Activated CD4-positive, alpha-beta T cell treated with anti-CD3 and anti-CD28 coated beads, Interleukin-2, Interleukin-4, amounts not matched to agents 100 ng/mL and 50 ng/mL, durations not matched to agents 16 hours and 8 hours (primary cell): ENCODE measurements at places on chromosomes 7 and 10.
A peak's percentile ranks its signal among the peaks of the same experiment; 100 is the strongest.

- no peak for DNase-seq
Observed at GRCh38 chr10:106360870-106361269, 803.6 kb downstream of the SORCS1 start.

GRCh38 chr7:67451306-67451705 is 454.7 kb downstream of the TYW1 start:
- no peak for DNase-seq

- no peak for DNase-seq
Observed at GRCh38 chr10:17383801-17384555, 70.4 kb downstream of the ST8SIA6 start.

DNA sequence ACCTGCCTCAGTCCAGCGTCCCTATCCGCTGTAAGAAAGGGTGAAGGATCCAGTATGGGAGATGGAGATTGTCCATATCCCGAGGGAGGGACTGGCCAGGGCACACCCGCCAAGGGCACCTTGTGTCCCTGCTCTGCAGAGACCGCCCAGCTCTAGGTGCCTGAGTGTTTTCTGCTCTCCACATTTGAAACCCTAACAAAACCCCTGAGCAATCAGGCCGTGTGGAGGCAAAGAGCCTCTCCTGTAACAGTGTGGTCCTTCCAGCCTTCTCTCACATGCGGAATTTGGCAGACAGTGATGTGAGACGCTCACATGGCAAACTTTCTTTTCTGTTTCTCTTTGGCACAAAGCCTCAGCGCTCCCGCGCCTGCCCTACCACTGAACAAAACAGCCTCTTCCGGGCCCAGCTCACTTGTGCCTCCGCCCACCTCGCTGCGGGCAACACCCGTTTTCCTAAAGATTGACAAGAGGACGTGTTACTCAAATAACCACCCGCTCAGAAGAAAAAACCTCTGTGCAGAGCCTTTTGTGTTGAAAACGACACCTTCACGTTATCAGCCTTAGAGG is 514.8 kb downstream of the DNAJB6 start:
- peak; percentile 71 for DNase-seq

DNA sequence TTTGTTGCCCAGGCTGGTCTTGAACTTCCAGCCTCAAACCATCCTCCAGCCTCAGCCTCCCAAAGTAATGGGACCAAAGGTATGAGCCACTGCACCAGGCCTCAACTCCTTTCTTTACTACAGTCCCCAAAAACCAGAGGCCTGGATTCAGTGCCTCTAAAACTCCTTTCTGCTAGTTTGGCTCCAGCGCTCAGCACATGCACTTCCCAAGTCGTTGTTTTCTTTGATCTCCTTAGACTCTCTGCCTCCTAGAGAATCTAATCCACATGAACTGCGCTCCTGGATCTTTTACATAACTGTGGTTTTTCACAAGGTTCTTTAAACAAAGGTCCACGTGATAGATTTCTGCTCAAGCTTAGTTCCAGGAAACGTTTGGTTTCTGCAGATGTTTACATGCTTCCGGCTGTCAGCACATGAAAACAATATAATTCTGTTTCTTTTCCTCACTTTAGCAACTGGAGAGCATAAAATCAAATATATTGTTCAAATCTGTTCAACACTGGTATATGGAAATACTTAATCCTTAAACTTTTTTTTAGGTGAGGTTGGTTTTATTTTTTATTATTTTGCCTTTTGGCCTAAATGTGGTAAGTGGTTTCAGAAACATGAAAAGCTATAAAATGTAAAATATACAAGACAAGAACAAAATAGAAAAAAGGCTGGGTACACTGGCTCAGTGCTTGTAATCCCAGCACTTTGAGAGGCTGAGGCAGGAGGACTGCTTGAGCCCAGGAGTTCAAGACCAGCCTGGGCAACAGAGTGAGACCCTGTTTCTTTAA is 270.5 kb upstream of the MKLN1 start:
- peak; percentile 63 for DNase-seq

- DNase-seq = no peak
Observed at GRCh38 chr10:77197544-77197943, 440.1 kb downstream of the KCNMA1 start.

DNA sequence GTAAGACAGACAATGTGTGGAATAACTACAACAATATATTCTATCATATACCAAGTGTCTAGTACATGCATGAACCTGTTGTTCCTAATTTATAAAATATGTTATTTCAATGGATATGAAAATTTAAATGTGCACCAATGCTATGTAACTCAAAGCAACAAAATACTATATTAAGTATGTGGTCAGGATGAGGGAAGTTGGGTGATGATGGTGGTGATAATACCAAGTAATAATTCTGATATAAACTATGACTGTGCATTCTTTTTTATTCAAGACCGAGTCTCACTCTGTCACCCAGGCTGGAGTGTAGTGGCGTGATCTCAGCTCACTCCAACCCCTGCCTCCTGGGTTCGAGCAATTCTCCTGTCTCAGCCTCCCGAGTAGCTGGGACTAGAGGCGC is 2.1 kb upstream of the FRA10AC1 start:
- DNase-seq = no peak

DNA sequence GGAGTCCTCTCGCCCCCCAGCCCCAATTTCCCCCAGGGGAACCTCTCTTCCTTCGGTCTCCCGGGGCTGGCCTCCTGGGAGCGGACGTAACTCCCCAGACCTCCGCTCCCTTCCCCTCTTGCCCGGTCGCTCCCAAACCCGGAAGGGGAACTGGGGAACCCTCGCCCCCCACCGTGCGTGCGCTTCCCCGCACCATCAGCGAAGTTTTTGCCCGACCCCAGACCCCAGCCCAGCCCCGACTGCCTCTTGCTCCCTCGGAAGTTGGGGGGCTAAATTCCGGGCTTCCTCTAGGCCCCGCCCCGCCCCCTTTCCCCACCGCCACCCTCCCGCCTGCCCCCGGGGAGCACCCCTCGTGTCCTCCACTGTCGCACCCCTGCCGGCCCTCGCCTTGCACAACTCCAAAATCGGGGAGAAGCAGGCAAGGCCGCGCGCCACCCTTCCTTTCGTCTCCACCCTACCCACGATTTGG is 436 bp downstream of the GNB2 start:
- DNase-seq = no peak

DNA sequence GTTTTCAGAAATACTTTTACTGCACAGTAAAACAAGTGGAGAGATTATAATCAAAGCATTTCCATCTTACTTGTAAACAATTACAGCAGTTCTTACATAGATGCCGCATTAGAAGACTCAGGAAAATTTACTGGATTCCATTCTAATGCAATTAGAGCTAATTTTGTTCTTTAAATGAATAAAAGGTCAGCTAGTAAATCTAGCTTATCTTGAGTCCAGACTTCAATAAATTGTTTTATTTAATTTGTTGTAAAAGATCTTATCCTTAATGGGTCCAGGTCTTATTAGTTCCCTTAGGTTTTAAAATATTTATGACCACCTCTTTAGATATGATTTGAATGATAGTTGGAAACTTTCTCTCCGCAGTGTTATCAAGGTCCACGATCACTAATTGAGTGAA is 70.2 kb upstream of the GATA3 start:
- DNase-seq = no peak

GRCh38 chr7:98995111-98995510 is 116.8 kb downstream of the TRRAP start:
- no peak for DNase-seq

DNA sequence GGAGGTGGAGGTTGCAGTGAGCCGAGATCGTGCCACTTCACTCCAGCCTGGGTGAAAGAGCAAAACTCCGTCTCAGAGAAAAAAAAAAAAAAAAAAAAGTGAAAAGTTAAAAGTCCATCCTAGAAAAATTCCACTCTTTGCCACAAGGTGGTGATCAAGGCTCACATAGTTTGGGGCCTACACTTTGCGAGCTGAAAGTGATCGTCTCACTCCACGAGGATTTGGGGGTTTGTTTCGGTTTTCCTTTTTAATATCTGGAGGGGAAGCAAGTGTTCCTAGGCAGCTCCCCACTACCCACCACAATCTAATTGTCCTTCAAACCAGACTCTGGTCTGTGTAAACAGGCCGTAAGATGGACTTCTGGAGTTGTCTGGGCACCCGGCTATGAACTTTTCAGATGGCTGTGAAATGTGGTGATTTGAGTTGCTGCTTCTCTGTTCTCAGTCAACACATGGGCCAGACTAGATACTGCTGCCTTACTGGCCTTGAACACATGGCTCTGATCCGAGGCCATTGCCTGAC is 27.1 kb downstream of the PRLHR start:
- peak; percentile 65 for DNase-seq

DNA sequence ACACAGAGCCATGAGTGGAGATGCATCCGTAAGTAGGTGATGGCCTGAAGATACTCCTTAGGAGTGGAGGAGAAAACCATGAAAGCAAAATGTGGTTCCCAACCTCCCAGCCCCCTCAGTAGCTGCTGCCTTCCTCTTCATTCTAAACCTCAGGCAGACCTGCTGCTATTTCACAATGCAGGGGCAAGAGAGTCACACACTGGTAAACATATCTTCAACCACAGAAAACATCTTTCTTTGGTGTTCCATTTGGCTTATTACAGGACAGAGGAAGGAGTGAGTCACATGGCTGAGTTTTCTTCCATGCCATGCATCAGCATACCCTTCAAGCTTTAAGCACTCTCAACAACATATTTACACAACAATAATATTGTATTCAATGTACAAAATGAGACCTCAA is 342.1 kb downstream of the BMPER start:
- no peak for DNase-seq

DNA sequence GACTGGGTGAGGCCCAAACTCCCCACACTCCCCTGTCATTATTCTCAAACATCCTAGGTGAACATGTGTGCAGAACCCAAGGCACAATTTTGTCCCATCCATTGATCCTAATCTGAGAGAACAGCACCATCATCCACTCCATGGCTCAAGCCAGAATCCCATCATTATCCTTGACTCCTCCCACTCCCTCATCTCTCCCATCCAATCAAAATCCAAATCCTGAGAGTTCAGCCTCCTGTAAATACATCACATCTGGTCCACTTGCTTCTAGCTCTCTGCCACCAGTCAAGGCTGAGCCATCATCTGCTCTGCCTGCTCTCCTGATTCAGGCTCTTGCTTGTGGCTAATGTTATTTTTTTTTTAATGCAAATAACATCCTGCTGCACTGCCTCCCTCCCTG is 75.9 kb upstream of the SLF2 start:
- no peak for DNase-seq

DNA sequence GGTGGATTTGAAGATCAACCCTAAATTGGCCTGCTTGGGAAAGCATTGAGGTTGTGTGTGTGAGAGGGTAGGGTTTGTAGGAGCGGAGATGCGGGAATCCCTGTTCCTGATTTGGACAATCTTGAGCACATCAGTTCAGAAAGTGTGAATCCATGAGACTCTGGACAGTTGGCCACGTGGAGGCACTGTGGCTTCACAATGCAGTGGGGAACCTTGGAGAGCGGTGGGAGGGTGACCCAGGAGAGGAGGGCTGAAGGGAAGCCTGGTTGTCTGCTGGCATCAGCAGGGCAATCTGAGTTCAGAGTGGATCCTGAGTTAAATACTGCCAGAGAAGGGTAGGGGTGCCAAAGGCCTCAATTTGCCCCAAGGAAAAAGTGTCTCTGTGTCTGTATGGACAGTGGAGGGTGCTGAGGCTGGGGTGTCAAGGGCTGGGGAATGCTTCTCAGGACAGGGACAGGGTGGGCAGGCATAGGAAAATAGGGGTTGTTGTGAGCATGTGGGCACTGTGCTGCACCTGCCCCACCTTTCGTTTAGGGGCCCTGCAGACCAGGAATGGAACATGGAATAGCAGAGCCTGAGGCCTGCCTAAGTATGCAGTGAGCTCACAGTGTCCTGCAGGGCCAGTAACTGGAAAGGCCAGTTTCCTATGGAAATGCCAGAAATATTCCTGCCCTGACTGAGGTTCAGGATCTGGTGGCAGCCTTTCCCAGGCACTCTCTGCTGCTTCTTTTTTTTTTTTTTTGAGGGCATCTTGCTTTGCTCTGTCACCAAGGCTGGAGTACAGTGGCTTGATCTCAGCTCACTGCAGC is 162.9 kb upstream of the PRSS58 start:
- DNase-seq = no peak

- no peak for DNase-seq
Observed at GRCh38 chr7:147146169-147146568, 1029.6 kb downstream of the CNTNAP2 start.

DNA sequence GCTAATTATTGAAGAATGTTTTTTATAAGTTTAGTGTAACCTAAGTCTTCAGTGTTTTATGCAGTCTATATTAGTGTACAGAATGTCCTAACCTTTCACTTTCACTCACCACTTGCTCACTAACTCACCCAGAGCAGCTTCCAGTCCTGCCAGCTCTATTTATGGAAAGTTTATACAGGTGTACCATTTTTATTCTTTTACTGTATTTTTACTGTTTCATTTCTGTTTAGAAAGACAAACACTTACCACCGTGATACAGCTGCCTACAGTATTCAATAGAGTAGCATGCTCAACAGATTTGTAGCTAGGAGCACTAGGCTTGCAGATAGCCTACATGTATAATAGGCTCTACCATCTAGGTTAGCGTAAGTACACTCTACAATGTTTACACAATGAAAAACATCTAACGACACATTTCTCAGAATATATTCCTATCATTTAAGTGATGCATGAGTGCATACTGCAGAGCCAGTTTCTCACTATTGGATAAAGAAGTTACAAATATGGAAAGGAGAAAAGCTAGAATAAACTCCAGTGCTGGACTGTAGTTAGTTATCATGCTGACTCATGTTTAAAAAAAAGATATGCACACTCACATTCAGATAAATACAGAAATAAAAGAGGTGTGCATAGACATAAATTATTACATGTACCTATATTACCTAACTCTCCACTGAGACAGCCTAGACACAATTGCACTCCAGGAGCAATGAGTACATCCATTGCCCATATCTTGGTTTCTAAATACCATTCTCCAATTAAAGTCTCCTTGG is 30.4 kb downstream of the STEAP1B start:
- no peak for DNase-seq

DNA sequence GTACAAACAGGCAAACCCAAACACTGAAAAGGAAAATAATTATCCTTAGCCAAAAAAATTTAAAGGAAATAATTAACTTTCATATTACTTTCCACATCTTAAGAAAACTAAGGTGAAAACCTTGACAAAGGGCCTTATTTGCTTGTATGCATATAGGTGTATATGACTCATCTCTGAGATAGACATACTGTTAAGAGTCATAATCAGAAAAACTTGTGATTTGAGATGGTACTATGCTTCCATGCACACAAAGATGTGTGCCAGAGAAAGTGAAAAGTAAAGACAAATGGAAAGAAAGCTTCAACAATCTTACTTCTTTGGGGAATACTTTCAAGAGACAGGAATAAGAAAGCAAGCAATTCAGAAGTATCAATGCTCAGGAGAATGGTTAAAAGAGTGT is 3.3 kb upstream of the CACNA2D1 start:
- no peak for DNase-seq
